GM23338 (cell line): ENCODE measurements at places on chromosomes 12 and 14. TPM values are rescaled to one million over a fixed set of nuclear protein-coding genes. Genes with fewer than 3 reads are reported as not detected.

The TMEM229B gene
- polyA plus RNA-seq, result 0.42 TPM in 1 of 2 replicates, not detected in the other

The DNM1L gene
- polyA plus RNA-seq, result 54.3 and 72.2 TPM in 2 replicates

The PTPN21 gene
- 2.3 and 2.7 TPM in 2 replicates for polyA plus RNA-seq

The KRT6C gene
- not detected in 2 replicates for polyA plus RNA-seq

The CNTN1 gene
- 4.8 and 5.0 TPM in 2 replicates for polyA plus RNA-seq
